CD4-positive, CD25-positive, alpha-beta regulatory T cell (primary cell): ENCODE measurements at places on chromosomes 13 and 19.

DNA sequence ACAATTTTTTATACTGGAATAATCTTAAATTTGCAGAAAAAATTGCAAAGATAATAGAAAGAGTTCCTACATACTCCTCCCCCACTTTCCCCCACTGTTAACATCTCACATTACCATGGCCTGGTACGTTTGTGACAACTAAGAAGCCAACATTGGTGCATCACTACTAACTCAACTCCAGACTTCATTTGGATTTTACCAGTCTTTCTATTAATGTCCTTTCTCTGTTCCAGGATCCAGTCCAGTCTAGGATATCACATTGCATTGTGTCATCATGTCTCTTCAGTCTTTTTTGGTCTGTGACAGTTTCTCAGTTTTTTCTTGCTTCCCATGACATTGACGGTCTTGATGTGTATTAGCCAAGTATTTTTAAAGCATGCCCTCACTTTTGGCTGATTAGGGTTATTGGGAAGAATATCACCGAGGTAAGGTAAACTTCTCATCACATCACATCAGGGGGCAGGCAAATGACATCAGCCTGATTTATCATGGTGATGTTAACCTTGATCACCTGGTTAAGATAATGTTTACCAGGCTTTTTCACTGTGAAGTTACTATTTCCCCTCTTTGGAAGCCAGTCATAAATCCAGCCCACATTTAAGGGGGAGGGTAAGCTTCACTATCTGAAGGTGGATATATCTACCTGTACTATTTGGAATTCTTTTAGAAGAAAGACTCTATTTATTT is 322.1 kb downstream of the ENOX1 start:
- DNase-seq, result no peak

DNA sequence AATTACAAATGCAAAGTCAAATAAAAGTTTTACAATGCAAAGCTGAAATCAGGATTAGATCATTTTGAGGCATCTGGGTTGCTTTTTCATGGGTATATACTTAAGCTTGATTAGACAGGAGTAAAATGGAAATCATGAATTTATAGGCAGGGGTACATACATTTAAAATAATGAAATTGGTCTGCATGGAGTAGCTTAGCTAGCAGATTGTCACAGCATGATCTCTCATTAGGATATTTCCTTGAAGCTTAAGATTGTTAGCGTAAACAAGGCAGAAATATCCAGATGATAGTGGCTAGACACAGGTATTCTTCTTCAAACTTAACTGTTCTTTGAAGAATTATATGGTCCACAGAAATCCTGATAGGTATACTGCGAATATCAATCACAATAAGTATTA is 1627.0 kb upstream of the PCDH20 start:
- DNase-seq, result no peak

GRCh38 chr19:15381864-15382263 is 2.3 kb upstream of the AKAP8 start:
- DNase-seq, result no peak

DNA sequence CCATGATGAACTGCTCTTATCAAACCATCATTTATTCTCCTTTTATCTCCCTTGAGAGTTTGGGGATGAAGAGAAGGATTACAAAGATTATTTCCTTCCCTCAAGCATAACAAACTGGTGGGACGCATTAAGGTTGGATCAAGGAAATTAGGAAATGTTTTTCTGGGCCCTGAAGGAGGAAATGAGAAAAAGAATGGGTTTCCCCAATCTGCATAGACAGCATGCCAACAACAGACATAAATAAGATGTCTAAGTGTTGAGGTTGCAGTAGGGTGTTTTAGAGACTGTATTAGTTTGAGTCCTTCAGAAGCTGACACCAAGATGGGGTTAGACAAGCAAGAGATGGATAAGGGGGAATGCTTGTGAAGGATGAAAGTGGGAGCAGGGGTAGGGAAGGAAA is 7.3 kb downstream of the EPSTI1 start:
- DNase-seq, result no peak
